ENCODE measurements at places on chromosomes 2 and 18. TPM values are rescaled to one million over a fixed set of nuclear protein-coding genes. Genes with fewer than 3 reads are reported as not detected.
A peak's percentile ranks its signal among the peaks of the same experiment; 100 is the strongest.

DNA sequence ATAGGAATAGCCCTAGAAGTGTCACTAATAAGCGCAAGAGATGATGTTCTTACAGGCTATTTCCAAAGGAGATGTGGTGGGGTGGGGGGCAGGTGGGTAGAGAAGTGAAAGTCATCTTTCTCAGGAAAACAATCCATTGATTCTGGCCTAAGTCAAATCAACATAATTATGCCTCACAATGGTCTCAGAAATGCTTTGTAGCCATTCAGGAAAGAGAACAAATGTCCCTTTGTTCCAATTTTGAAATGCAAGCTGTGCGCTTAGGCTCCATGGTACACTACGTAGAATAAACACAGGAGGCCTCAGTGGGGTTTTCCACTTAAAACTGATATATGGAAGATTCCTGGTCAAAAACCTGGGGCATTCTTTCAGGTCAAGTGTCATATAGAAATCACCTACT lies 529.9 kb upstream of the KLHL29 start:
- no peak for DNase-seq

PLCL1 gene
- total RNA-seq = 0.14 TPM

DNA sequence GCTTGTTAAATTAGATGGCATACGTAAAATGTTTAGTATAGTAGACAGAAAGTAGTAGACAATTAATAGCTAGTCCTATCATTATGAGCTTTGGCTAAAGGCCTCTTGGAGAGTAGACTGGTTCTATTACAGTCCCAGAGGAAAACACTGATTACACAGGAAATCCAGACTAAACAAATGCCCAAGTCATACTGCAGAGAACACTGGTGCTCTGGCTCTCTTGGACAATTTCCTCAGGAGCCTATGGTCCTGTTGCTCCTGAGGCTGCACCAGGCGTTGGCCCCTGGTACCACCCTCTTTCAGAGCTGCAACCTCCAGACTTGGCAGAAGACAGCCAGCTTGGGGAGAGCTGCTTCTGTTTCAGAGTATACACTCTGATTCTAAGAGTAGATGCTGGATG lies 41.8 kb downstream of the STAT1 start:
- DNase-seq = no peak

DNA sequence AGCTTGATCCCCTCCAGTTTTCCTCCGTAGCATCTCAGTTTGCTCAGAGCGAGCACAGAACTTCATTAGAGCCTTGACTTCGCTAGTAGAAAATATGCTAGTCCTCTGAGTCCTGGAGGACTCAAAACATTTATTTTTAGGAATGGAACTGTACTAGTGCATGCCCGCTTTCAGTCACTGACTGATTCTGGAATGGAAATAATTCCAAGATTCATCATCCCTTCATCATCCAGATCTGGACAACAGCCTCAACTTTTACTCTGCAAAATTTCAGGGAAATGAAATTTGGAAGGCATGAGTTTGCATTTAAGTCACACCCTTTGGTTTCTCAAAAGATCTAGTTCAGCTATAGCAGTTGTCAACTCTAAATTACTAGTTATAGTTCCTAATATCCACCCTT lies 304.6 kb downstream of the XIRP2 start:
- DNase-seq = no peak

HSBP1L1 gene
- 1.2 TPM for total RNA-seq

GRCh38 chr2:157894694-157895435 lies 18.7 kb upstream of the ACVR1 start:
- DNase-seq = no peak

DNA sequence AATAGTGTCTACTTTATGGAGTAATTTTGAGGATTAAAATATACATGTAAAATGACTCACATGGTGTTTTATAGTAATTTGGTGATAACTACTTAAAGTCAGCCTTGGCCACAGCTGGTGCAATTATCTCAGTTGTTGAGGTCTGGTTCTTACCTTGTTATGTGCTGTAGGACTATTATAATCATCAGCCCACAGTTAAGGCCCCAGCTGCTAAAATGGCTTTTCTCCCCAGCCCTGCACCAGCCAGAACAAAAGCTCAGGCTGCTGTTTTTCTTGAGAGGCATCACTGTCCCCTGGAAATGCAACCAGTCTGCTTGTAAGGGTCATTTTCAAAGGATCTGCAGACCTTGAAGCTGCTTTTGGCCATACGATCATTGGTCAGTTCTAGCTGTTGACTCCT lies 283.3 kb upstream of the THUMPD2 start:
- no peak for DNase-seq

DNA sequence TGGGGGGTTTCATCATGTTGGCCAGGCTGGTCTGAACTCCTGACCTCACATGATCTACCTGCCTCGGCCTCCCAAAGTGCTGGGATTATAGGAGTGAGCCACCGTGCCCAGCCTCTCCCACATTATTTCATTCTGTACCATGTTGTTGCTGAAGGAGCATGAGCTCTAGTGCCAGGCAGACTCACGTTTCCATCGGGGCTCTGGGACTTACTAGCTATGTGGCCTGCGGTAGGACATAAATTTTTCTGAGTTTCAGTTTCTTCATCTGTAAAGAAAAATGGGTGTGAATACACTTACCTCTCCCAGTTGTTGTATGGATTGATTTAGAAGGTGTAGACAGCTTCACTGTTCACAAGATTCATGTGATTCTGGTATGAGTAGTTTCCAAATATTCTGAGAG lies 30.8 kb upstream of the CCL20 start:
- DNase-seq = no peak

GRCh38 chr2:157497638-157498314 lies 53.9 kb upstream of the CYTIP start:
- DNase-seq = peak; percentile 66

DNA sequence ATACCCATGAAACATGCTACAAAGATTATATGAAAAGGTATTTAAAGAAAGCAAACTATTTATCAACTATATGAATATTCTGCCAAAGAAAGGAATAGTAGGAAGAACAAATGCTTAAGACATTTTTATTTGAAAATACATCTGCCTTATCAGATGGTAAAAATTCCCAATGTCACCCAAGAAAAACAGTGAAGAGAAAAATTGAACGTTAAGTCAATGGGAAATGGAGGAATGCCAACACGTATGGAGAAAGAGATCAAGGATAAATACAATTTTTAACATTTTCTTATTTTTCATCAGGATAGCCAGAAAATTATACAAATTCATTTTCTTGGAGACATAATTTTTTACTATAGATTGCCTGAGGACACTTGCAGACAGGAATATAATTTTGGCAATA lies 394.2 kb downstream of the ZEB2 start:
- DNase-seq = no peak

- DNase-seq = no peak
Measured at GRCh38 chr2:162475661-162476060, 131.7 kb downstream of the GCA start.

TANC1 gene
- total RNA-seq = 0.21 TPM

KLHL14 gene
- 0.22 TPM for total RNA-seq

DNA sequence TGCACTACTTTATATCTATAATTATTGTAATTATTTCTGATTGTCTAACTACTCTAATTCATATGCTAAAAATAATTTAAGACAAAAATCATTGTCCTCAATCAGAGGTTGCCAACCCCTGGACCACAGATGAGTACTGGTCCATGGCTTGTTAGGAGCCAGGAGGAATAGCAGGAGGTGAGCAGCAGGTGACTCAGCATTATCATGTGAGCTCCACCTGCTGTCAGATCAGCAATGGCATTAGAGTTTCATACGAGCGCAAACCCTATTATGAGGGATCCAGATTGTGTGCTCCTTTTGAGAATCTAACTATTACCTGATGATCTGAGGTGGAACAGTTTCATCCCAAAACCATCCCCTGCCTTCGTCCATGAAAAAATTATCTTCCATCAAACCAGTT lies 1434.4 kb downstream of the LRP1B start:
- DNase-seq = no peak

DNA sequence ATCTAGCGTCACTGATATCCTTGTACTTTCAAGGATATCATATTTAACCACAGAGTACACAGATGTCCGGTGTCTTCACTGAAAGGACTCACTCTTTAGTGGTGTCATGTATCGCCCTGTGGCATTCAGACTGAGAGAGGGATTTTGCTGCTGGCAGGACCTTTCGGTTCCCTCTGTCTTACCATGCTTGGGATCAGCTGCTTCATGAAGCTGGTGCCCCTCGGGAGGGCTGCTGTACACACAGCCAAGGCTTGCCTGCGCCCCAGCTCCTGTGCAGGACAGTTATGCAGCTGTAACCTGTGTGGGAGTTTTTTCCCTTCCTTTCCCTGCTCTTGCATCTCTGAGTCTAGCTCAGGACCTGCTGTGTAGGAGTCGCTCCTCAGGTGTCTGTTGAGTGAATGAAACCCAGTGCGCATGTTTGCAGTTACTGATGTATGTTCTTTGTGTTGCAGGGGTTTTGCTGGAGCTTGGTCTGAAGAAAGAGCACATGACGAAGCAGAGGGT lies 64.4 kb downstream of the GREB1 start:
- DNase-seq = no peak

GRCh38 chr2:163801486-163801885 lies 65.7 kb upstream of the FIGN start:
- no peak for DNase-seq

- DNase-seq = peak; percentile 64
Measured at GRCh38 chr2:218166791-218167190, at the start of gene CXCR1. TSS of gene CXCR1 (minus strand) at chr2:218166962. CDS start at chr2:218165211, 1,751 bp downstream.

DNA sequence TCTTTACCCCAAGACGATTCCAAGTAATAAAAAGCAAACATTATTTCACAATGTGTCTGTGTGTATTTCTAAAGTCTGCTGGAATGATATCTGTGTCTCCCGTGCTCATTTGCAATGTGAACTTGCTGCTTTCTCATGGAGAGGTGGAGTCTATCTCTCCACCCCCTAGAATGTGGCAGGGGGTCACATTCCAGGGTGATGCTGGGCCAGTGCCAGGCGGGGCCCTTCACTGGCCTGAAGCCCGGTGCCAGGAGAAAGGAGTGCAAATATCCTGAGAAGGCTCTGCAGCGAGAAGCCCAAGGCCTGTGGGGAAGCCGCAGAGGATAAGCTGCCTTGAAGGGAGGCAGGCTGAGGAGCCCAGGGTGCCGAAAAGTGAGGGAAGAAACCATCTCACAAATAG lies 26.8 kb upstream of the LDLRAD4 start:
- no peak for DNase-seq

DNA sequence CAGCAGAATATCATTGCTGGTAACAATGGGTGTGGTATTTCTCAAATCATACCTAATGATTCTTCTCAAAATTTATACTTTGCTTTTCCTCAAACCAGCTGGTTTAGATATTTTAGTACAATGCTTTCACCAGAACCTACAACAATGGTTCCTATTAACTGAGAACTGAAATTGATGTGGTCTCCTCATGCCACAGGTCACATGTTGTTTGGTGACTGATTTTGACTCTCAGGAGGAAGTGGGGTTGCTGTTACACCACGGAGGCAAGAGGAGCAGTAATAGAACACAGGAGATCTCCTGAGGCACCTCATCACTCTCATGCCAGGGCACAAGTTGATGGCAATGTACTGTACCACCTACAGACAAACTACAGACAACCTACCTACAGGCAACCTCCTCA lies 3.0 kb upstream of the CEP68 start:
- DNase-seq = no peak

- no peak for DNase-seq
Measured at GRCh38 chr2:113281910-113282746, 3.4 kb upstream of the PAX8 start.

GRB14 gene
- total RNA-seq = not detected

GRCh38 chr18:74248189-74248588 lies 43.6 kb downstream of the CYB5A start:
- DNase-seq = no peak

GKN2 gene
- total RNA-seq = not detected

- peak; percentile 67 for DNase-seq
Measured at GRCh38 chr2:168961450-168962229, 60.5 kb downstream of the G6PC2 start.

CREG2 gene
- total RNA-seq = not detected

- DNase-seq = no peak
Measured at GRCh38 chr2:17605696-17606095, 65.2 kb downstream of the VSNL1 start.

- DNase-seq = no peak
Measured at GRCh38 chr2:7119132-7119835, 202.1 kb downstream of the RNF144A start.

DCDC2C gene
- not detected for total RNA-seq

CCDC150 gene
- total RNA-seq = 43.5 TPM

DNA sequence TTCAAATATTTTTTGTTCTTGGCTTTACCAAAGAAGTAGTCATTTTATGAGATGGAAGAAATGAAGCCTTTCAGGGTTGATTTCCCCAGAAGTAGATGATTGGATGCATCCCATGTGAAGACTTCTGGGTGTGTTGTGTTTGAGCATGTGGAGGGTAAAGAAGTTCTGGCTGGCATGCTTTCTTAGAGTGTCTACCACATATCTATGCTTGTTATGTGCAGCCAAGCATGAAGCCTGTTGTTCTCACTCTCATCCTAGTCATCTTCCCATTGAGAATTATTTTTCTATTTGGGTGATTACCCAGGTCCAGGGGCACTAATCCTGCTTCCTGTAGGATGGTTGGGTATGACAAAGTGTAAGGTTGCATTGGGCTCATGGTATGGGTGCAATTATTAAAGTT lies 472.9 kb downstream of the PTPRM start:
- DNase-seq = no peak

- no peak for DNase-seq
Measured at GRCh38 chr2:128490881-128491691, 172.4 kb upstream of the HS6ST1 start.

DNA sequence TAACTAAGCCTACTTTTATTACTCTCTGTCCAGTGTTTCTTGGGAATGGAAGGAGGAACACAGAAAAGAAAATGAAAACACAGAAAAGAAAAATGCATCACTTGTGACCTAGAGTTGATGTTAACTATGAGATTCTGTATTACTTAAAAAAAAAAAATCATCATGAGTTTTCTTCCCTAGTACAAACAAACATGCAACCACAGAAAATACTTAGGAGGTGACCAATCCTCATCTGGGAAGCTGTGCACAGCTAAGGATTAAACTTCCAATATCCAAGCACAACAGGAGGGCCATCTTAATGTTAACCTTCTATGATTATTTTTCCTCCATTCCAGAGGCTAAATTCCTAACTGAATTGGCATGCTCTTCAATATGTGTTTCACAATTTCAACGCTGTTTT lies 1140.4 kb downstream of the LRP1B start:
- DNase-seq = no peak

MOGAT1 gene
- total RNA-seq = not detected

Data from natural killer cell treated with Interleukin-12 subunit alpha and Interleukin-12 subunit beta and Interleukin-15 and Interleukin-18, amount 100 ng/mL, for 72 hours (primary cell).